ENCODE measurements at places on chromosomes 1 and 21.

DNA sequence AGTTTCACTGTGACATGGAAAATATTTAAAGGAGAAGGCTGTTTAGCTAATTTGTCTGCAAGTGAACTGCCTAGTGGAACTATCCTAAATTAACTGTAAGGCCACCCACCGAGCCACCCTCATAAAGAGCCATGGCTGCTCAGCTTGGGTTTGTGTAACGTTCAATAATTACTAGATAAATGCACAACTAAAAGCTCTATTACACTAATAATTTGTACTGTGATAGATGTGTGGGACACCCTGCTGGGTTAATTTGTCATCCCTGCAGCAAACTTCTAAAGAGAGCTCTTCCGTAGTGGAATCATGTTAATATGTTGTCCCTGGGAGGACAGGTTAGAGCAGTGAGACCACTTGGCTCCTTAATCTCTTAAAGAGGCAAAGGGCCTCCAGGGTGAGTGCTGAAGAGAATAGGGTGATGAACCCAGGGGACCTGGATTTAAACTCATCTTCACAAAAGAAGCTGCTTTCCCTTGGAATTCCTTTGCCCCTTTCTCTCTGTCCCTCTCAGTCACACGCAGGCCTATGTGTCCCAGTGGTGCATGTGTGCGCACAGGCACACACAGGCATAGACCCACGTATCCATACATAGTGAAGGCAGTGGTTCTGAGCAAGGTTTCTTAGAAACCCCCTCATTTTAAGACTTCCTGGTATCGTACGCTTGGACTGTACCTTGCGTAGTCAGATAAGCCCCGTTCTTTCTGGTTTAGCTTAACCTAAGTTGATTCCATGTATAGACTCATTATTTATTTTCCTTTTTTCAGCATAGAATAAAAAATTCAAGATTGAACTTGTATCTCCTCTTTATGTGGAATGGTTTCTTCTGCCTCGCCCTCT, 310.3 kb downstream of the NFIA start:
- no peak for DNase-seq

DNA sequence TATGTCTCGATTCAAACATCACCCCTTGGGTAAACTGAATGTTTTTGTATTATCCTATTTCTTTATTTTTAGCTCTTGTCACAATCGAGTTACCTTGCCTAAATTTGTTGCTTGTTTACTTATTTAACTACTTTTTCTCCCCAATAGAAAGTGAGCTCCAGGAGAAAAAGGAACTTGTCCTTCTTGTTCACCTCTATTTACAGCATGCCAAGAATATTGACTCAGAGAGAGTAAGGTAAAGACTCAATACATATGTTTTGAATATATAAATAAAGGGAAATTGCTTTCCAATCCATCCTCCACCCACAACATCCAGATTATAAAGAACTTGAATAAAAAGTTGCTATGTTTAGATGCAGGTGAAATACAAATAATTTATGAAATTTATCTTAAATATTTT, 107.3 kb upstream of the PDC start:
- DNase-seq, result no peak

GRCh38 chr1:19563324-19564097, 78.2 kb upstream of the CAPZB start:
- no peak for DNase-seq

GRCh38 chr1:12249181-12249580, 19.4 kb downstream of the VPS13D start:
- no peak for DNase-seq

- no peak for DNase-seq
These were observed 2.4 kb downstream of the C2CD4D start for GRCh38 chr1:151837197-151837596.

- no peak for DNase-seq
These were observed at the start of gene UTS2 for GRCh38 chr1:7852804-7853683. Gene UTS2, minus strand, starts transcription at chr1:7853065. Its CDS starts 62 bp downstream, at chr1:7853003.
